Sigmoid colon (tissue), 7 donors: ENCODE measurements at places on chromosomes 16 and 17. TPM values are rescaled to one million over a fixed set of nuclear protein-coding genes. Genes with fewer than 3 reads are reported as not detected.

DNA sequence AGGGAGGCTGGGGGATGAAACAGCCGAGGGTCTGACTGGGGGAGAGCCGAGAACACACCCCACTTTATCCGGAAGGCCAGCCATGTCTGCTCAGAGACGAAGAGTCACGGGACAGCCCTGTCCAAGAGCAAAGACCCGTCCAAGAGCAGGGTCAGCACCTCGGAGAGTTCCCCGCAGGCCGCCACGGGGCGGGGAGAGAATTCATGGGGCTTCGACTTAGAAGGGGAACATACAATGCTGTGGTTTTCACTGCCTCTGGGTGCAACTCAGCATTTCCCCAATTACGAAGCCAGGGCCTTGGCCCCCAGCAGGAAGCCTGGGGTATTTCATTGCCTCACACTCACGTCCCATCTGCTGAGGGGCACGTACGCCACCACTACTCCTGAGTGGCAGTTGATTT, 59.3 kb downstream of the JPH3 start:
- H3K4me1 ChIP-seq = no peaks in the 10 kb centered on the region
- no peak overlapping the region for H3K27ac ChIP-seq
- DNase-seq = no peak
- H3K36me3 ChIP-seq = no peaks in the 10 kb centered on the region
- peaks cover 8% of the 10 kb centered on the region for H3K27me3 ChIP-seq

GRCh38 chr17:39198186-39198566, 707 bp upstream of the CACNB1 start:
- no peaks in the 10 kb centered on the region for H3K27me3 ChIP-seq
- DNase-seq = no peak
- H3K36me3 ChIP-seq = peaks cover 15% of the 10 kb centered on the region
- peak overlapping the region; percentile 92 for H3K27ac ChIP-seq
- H3K4me3 ChIP-seq = peak overlapping the region; percentile 72

DNA sequence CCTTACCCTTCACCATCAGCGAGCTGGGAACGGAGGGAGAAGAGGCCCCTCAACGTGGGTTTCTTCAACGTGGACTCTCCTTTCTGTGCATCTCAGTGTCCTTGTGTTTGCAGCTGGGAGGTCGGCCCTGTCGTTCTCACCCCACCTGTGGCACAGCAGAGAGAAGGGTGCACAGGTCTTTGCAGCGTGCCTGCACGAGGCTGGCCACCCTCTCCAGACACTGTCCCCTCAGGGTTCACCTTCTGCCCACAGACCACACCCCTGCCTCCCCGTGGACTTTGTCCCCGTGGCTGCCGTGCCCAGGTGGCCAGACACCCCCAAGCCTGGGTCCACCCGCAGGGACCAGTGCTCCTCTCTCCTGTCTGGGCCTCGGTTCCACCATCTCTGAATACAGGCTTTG, 7.3 kb upstream of the WDR45B start:
- no peak overlapping the region for H3K27ac ChIP-seq
- no peaks in the 10 kb centered on the region for H3K4me1 ChIP-seq
- H3K27me3 ChIP-seq = no peaks in the 10 kb centered on the region
- H3K36me3 ChIP-seq = peaks cover 4% of the 10 kb centered on the region
- no peak overlapping the region for H3K4me3 ChIP-seq

DNA sequence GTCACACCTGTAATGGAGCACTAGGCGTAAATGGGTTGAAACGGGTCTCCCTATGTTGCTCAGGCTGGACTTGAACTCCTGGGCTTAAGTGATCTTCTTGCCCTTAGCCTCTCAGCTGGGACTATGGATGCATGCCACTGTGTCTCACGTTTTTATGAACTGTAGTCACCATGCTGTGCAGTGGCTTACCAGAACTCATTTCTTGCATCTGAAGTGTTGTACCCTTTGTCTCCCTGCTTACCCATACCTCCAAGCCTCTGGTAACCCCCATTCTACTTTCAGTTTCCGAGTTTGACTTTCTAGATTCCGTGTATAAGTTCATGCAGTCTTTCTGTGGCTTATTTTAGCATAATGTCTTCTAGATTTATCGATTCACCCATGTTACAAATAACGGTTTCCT, 7.7 kb downstream of the PYCARD start:
- H3K27ac ChIP-seq = no peak overlapping the region

DNA sequence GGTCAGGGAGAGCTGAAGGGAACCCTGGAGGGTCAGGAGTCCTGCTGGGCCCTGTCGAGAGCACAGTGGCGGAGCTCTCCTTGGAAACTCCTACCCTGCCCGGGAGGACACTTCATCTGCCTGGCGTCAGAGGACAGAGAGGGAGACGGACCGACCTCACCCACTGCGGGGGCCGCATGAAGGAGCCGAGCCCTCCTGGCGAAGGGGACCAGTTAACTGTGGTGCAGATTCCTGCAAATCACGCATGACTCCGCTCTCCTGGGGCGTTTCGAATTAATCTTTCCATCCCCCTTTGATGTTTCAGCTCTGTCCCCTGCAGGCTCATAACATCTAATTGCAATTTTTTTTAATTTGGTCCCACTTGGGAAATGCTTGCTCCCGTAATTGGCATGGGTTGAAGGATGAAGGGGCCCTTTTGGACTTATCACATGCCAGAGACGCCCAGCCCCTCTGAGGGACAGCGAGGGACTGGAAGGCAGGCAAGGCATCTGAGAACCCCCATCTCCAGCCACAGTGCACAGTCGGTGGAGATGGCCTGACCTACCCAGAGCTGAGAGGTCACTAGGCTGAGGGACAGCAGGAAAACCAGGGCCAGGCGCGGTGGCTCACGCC, 26.5 kb downstream of the RPH3AL start:
- no peak overlapping the region for H3K4me3 ChIP-seq
- no peaks in the 10 kb centered on the region for H3K4me1 ChIP-seq
- DNase-seq = peak; percentile 56
- H3K27me3 ChIP-seq = no peaks in the 10 kb centered on the region
- H3K36me3 ChIP-seq = no peaks in the 10 kb centered on the region
- H3K27ac ChIP-seq = no peak overlapping the region

DNA sequence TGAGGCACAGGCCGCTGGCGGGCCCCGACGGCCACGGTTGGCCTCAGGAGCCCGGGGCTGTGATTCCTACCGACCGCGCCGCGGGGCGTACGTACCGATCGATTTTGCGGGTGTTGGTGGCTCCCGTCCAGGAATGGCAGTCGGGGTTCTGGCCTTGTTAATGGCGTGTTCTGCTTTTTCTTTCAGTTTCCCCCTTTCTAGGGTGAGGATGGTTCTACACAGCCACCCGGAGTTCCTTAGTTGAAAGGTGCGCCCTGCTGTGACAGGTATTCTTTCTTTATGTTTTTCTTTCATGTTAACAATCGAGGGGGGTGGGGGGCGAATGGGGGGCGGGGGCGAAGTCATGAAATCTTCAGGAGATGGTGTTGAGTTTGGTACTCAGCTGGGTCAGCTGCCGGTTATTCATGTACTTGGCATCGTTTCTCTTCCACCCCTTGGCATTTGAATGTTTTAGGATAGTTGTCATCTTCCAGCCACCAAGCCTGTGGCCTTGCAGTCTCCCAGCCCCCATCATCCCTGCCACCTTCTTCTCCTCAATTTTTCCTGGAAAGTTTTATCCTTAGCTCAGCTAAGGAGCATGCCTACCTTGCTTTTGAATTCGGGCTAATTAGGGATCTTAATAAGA, 802 bp downstream of the CYLD start:
- peak overlapping the region; percentile 88 for H3K27ac ChIP-seq
- H3K36me3 ChIP-seq = no peaks in the 10 kb centered on the region
- peak overlapping the region; percentile 97 for H3K4me3 ChIP-seq
- H3K27me3 ChIP-seq = no peaks in the 10 kb centered on the region
- H3K4me1 ChIP-seq = peaks cover 49% of the 10 kb centered on the region

GRCh38 chr17:19978209-19978802, 678 bp upstream of the AKAP10 start:
- H3K27ac ChIP-seq = peak overlapping the region; percentile 83
- no peaks in the 10 kb centered on the region for H3K36me3 ChIP-seq
- DNase-seq = no peak
- peaks cover 30% of the 10 kb centered on the region for H3K4me1 ChIP-seq
- no peaks in the 10 kb centered on the region for H3K27me3 ChIP-seq
- H3K4me3 ChIP-seq = peak overlapping the region; percentile 86

DNA sequence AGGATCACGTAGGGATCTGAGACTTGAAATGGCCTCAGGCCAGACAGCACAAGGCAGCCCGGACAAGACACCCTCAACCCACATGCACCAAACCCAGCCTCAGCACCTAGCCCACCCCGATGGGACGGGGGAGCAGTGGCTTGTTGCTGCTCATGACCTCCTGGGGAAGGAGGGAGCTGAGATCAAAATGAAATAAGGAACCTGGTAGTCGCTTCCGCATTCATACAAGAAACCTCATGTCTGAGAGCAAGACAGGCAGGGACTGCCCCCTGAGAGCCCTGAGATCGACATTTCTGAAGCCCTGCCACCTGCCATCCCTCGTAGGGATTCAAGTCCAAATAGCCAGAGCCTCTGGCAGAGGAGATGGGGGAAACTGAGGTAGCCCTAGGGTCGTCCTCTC, 5.7 kb upstream of the CEP131 start:
- H3K36me3 ChIP-seq = peaks cover 15% of the 10 kb centered on the region
- no peak for DNase-seq
- no peaks in the 10 kb centered on the region for H3K27me3 ChIP-seq
- H3K27ac ChIP-seq = no peak overlapping the region

DHX8 gene
- 39.6 TPM for total RNA-seq

PDILT gene
- total RNA-seq = not detected

ANKRD40 gene
- total RNA-seq = 76.3 TPM
